ENCODE measurements at places on chromosomes 1 and 21.

GRCh38 chr21:31837618-31838390 lies 35.0 kb upstream of the HUNK start:
- no peak for DNase-seq

DNA sequence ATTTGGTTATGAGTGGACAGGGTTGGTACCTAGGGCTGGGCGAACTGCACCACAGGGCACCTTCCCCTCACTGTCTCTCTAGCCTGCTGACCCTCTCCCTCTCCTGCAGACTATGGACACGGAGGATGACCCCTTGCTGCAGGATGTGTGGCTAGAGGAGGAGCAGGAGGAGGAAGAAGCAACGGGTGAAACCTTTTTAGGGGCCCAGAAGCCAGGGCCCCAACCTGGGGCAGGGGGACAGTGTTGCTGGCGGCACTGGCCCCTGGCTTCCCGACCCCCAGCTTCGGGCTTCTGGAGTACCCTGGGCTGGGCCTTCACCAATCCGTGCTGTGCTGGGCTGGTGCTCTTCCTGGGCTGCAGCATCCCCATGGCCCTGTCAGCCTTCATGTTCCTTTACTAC lies 21.9 kb downstream of the DISP3 start:
- DNase-seq = no peak

DNA sequence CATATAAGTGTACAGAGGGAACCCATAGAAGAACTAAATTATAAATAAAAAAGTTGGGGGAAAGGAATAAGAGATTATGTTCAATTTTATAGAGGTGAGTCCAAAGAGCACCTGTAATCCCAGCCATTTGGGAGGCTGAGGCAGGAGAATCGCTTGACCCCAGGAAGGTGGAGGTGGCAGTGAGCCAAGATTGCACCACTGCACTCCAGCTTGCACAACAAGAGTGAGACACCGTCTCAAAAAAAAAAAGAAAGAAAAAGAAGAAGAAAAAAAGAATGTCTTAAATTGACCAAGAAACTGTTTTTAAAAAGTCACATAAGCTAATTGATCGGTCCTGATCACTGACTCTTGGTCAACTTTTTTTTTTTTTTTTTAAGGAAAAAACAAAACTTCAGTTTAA lies 19.1 kb upstream of the ATF3 start:
- no peak for DNase-seq

DNA sequence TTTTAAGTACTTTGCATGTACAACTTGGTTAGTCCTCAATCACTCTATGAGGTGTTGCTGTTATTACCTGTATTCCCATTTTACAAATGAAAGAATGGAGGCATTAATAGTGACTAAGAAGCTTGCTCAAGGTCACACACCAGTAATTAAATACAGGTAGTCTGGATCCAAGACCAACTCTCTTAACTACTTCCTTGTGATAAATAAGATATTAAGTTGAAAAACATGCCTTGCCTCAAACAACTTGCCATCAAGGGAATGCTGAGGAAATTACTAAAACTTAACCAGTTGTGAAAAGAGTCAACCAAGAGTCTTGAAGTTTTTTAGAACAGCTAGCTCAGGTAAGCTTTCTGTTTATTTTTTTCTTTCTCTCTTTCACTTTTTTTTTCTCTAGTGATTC lies 21.0 kb upstream of the LAMC1 start:
- DNase-seq = no peak

DNA sequence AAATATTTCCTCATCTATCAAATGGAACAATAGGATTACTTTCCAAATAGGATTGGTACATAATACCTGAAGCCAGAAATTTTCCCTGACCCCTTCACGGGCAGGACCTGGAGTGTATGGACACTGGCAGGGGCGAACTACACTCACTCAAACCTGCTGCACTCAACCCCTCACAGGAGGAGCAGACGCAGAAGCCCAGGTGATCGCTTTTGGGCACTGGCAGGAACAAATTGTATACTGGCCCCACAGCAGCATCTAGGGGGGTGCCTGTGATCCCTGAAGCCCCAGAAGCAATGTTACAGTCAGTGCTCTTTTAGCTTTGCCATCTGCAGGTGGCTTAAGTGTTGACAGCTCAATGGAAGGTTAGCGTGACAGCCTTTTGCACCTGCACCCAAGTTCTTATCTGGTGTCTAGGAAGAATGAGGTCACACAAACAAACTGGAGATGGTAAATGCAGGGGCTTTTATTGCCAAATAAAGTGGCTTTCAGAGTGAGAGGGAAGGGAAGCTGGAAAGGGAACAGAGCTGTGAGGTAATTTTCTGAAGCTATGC lies 199.2 kb upstream of the NEGR1 start:
- DNase-seq = no peak

DNA sequence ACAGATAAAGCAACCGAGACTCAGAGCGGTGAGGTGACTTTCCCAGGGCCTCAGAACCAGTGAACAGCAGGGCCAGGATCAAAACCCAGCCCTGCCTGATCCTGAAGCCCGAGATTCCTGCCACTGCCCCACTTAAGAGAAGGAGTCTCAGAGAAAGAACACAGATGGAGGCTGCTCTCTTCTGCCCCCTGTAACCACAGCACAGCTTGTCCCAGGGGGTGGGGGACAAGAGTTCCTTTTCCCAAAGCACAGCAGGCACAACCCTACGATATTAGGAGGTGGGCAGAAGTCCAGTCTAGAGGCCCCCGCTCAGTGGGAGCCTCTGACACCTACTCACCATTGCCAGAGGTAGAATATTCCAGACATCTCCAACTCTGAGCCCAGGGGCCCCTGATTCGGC lies 24.0 kb upstream of the VWA5B1 start:
- no peak for DNase-seq
